ENCODE measurements at places on chromosomes 6 and 20.

DNA sequence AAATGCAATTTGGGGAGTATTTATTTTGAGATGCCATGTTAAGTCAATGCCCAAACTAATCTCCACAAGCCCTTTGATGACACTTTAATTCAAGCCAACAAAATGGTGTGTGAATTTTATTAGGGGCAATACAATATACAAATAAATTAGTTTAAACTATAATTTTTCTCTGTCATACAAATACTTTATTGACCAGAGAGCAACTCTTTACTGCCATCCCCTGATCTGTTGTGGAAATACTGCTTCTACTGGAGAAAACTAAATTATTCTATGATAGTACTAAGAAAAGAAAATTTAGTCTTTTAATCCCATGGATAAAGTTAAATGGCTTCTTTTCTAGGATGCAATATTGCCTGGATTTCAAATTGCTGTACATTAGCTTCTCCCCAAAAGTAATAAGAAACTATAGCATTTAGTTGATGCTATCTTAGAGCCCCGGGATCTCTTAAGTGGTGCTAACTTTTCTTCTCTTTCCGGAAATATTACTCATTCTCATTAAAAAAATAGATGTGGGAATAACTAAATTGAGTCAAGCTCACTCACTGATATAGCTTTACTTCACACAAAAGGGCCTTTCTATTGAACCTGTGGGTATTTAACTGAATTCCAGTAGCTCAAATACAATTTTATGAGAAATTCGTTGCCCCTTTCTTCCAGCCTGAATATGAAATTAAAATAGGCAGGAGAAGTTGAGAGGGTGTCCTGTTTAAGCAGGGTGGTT is 49.2 kb downstream of the SMPDL3A start:
- DNase-seq, result no peak

DNA sequence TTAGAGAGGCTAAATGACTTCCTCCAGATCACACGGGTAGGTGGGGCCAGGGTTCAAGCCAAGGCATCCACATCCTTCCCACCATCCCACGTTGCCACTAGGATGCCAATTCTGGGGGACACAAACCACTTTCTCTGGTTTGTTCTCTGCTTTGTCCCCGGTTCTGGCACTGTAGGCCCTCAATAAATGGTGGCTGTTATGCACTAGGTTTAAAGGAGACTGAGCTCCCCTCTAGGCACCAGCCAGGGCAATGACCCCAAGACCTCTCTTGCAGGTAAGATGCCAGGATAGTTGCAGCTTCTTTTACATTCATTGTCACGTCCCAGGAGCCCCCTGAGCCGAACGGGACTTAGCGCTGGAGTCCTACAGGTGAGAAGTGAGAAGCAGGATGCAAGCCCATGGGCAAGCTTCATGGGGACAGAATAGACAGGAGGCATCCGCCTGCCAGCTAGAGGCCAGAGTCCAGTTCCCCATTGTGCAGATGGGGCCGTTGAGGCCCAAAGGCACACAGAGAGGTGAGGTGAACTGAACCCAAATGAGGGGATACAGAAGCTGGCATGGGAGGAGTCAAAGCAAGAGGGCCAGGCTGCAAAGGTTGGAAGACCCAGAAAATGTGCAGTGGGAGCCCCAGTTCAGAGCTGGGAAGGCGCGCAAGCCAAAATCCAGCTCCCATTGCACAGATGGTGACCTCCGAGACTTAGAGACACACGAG is 677 bp downstream of the PXMP4 start:
- DNase-seq, result no peak

DNA sequence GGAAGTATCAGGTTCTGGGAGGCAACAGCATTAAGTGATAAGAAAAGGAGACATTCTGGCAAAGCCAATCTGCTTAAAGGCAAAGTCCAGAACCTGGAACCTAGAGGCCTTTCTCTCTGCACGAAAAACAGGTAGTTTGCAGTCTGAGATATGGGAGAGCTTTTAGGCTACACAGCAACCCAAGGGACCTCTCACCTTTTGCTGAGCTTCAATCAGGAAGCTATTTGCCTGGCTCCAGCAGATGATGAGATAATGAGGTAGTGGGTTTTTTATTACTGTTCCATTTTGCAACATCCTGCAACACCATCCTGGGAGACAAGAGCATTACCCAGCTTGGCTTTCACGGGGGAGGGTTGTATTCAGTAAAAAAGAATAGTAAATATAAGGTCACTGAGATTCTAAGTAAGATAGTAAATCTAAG is 143.1 kb downstream of the ADGRG6 start:
- no peak for DNase-seq

- no peak for DNase-seq
Observed at GRCh38 chr20:60976913-60977312, 275.1 kb upstream of the CDH4 start.

DNA sequence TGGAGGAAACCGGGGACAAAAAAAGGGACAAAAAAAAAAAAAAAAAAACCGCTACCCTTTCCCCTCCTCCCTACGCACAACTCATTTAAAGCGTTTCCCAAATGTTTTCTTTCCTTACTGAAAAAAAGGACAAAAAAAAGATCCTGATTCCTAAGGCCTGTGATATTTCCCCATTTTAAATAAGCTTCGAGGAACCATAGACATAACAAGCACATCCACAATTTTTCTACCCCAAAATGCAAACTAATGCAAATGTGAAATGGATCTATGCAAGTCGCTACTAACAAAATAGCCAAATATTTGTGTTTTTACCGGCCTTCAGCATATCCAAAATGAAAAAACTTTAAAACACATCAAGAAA is 1.4 kb upstream of the ZNF217 start:
- no peak for DNase-seq

DNA sequence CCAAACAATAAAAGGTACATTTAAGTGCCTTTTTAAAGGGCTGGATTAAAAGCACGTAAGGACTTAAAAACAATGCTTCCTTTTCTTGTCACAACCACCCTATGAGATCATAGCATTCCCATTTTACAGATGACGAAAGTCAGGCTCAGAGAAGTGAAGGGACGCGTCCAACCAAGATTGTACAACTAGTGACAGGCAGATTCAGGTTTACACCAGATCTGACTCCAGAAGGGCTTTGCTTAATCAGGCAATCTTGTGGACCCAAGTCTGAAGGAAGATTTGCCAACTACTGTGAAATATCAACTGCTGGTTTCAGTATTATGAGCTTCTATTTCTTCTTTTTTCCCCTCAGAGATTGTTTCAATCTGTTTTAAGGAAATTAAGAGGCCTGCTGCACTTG is 877 bp downstream of the ENPP4 start:
- no peak for DNase-seq

GRCh38 chr6:82396964-82397751 is 33.5 kb downstream of the TPBG start:
- no peak for DNase-seq

DNA sequence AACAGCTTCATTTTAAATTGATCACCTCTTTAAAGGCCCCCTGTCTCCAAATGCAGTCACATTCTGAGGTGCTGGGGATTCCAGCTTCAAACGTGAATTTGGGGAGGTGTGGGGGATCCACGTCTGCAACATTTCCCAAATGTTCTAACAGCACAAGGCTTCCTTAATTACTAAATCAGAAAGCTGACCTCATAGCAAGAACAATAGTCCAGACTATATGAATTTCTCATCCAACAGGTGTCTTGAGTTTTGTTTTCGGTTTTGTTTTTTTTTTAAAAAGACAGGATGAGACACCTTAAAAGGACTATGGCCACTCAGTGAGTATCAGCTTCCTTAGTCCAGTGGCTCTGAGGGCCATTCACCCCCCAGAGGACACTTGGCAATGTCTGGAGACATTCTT is 11.5 kb downstream of the ATP9A start:
- no peak for DNase-seq

DNA sequence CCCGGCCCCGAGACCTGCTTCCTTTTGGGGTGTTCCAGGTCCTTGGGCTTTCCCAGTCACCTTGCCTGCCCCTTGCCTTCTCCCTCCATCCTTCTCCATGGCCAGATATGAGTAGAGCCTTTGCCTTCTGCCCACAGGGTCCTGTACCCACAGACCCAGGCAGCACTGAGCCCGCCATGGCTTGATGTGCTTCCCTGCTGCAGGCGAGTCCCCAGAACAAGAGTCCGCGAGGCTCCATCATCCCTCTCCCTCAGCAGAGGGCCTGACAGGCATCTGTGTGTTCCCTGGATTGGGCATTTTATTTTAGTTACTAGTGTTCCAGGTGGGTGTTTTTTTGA is 21.9 kb downstream of the PYGB start:
- no peak for DNase-seq

DNA sequence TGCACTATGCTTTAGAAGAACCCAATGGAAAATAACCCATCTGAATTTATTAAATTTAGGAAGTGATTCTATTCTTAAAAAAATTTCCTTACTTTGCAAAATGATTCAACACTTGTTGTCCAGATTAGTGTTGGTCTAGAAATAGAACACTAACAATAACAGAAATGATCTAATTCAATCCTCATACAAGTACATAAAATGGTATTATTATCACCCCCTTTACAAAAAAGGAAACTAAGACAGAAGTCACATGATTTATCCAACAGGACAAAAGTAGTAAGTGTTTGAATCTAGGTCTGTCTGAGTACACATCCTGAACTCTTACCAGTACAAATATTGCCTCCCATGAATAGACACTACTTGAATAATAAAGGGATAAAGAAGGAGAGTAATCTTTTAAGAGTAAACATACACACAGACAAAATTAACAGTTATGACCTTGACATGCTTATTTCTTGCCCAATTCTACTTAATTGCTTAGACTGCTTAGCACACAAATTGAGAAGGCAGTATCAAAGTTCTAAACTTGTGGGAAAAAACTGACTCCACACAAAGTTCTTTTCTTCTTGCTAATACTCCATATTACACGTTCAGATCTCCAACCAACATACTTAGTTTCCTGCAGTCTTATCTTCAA is 195.4 kb upstream of the RUNX2 start:
- no peak for DNase-seq

GRCh38 chr6:41469156-41470028 is 76.8 kb upstream of the FOXP4 start:
- no peak for DNase-seq

DNA sequence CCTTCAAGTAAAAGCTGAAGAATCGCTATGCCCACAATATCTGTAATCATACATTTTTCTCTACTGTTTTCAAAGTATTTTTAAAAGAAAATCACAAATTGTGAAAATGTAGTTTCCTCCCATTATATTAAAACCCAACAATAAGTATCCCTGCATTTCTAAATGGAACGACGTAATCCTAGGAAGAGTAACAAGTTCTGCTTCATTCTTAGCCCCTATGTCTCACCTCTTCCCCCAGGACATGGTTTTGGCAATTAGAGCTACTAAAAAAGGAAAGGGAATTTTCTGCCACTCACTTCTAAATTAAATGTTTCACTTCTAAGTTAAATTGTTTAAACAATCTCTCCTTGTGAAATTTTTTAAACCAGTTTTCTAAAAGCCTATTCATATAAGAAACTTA is 47.4 kb downstream of the TBPL1 start:
- no peak for DNase-seq

- no peak for DNase-seq
Observed at GRCh38 chr6:38040254-38040653, 220.7 kb downstream of the ZFAND3 start.

- no peak for DNase-seq
Observed at GRCh38 chr6:20479060-20479459, 55.2 kb upstream of the CDKAL1 start.

DNA sequence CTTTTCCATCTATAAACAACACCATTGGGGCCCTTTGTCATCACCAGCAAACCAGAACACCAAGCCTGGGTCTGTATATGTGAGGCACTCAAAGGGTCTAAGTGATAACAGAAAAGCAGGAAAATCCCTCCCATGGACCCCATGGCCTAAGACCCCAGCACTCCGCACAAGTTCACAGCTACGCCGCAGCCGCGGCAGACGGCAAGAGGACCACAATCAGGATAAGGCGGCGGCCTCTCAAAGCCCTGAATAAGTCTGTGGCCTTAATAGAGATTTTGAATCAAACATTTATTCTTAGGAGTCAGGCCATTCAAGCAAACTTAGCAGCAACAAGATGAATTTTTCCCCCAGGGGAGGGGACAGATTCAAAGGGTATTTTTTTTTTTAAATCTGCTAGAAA is 2.9 kb downstream of the ZBTB46 start:
- no peak for DNase-seq

DNA sequence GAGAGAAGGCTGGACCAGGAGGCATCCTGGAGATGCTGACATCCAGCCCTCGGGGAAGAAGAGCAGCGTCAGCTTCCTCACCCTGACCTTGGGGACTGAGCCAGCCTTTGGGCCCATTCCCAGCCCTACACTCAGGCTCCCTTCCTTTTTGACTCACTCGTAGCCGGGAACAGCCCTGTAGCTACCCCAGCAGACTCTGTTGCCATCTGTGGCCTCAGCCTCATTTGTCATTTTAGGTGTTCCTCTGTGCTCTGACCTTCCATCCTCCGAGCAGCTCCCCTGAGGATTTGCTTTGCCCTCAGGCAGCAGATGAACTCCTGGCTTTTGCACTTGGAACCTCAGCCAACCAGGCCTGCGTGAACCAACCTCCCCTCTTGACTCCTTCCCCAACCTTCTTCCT is 67.5 kb downstream of the ELOVL2 start:
- no peak for DNase-seq

- DNase-seq, result no peak
Observed at GRCh38 chr20:258963-259362, 1.4 kb downstream of the DEFB132 start.

DNA sequence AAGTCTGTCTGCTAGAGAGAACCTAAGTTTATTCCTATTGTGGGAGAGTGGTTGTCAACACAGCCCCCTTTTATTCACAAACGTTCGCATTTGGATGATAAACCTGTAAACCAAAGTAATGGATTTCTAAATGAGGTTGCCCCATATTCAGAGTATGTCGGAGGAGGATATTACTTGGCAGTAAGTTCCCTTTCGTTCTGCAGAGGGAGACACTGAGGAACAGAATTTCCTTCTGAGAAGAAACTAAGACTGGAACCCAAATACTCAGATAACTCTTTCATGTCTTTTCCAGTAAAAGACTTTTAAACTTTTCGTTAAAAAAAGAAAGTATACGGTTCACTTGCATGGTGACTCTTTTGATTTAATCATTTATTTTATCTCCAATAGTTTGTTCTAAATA is 754.6 kb upstream of the MMS22L start:
- no peak for DNase-seq

- no peak for DNase-seq
Observed at GRCh38 chr20:20663841-20664240, 48.6 kb downstream of the RALGAPA2 start.

- no peak for DNase-seq
Observed at GRCh38 chr20:53576586-53577318, 16.9 kb downstream of the ZNF217 start.

- no peak for DNase-seq
Observed at GRCh38 chr20:45266977-45267376, 12.6 kb upstream of the SLPI start.

- DNase-seq, result no peak
Observed at GRCh38 chr6:155528982-155529453, 73.4 kb upstream of the NOX3 start.

- DNase-seq, result no peak
Observed at GRCh38 chr20:4112481-4113421, 97.4 kb upstream of the RNF24 start.

DNA sequence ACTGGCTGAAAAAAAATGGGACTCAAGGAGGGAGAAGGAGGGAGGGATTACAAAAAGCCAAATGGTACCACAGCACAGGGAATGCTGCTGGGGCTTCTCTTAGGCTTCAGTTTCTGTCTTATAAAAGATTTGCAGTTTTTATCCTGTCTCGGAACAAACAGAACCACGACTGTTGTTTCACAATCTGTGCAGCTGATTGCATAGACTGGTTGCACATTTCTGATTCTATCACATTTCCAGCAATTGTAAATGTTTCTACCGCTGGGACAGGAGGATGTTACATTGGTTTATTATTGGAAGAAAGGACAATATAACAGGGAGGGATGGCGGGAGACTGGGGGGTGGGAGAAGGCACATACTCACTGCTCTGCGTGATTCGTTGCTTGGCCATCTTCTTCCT is 73.5 kb upstream of the ARID1B start:
- DNase-seq, result no peak

Measured in left kidney (tissue), 8 donors.